ENCODE measurements at places on chromosomes 3 and 15.

- no peak for DNase-seq
Measured at GRCh38 chr3:171404376-171404967, 55.7 kb downstream of the TNIK start.

GRCh38 chr15:92128788-92129187 is 264.9 kb upstream of the ST8SIA2 start:
- DNase-seq, result no peak

GRCh38 chr3:155444771-155445170 is 151.3 kb upstream of the STRIT1 start:
- no peak for DNase-seq

GRCh38 chr3:64056606-64057180 is 33.4 kb upstream of the PSMD6 start:
- DNase-seq, result no peak

- peak; percentile 50 for DNase-seq
Measured at GRCh38 chr3:48612309-48612708, 2.9 kb upstream of the UQCRC1 start.

- no peak for DNase-seq
Measured at GRCh38 chr3:53673722-53674350, 172.4 kb downstream of the CHDH start.

DNA sequence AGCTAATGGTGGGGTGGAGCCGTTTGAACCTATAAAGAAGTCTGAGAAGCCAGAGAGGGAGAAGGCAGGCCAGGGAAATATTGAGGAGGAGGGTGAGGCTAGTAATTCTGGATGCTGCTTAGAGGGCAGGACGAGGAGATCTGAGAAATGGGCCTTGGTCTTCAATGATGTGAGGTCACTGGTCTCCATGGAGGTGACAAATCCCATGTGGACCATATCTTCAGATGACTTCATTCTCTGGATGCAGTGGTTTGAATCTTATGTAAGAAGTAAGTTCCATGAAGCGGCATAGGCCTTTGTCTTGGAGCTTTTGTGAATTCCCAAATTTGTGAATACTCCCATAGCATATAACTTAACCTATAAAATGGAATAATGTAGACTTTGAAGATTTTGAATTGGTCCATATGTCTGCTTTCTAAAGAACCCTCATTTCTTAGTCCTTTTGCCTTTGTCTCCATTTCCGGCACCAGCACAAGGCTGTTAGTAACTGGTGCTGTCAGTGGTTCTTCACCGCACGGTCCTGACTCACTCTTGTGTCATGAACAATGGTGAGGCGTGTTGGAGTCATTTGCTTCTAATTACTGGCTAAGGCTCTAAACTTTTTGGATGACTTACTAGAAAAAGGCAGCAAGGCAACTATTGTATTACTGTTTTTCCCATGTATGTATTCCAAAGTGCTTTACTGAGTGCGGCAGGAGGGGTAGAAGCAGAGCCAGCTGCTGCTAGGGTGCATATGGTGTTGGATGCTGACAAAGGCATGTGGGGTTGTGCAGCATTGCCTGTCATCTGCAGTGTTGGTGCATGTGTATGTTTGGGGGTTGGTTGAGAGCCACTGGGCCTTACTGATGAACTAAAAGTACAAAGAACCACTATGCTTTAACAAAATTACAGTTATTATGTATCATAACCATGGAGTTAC is 279.3 kb upstream of the C2CD4B start:
- DNase-seq, result peak; percentile 84

Data from fibroblast of villous mesenchyme (primary cell).